ENCODE measurements at places on chromosomes 3 and 15.

GRCh38 chr3:128081846-128082245, 29.6 kb downstream of the SEC61A1 start:
- no peak for DNase-seq

GRCh38 chr15:50800715-50801114, 35.2 kb upstream of the SPPL2A start:
- no peak for DNase-seq

DNA sequence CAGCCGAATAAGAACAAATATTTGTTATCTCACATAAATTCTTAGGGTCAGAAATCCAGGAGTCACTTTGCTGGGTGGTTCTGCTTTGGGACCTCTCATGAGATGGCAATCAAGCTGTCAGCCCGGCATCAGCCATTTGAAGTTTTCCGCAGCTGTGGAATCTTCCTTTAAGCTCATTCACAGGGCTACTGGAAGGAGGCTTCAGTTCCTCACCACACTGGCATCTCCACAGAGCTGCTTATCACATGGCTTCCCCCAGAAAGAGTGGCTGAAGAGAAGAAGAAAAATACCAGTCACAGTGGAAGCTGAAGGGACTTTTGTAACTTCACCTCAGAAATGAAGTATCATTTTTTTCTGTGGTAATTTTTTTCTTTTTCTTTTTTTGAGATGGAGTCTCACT, 267.7 kb downstream of the CHL1 start:
- no peak for DNase-seq

- no peak for DNase-seq
Observed at GRCh38 chr3:100420885-100421284, 19.5 kb downstream of the LNP1 start.

DNA sequence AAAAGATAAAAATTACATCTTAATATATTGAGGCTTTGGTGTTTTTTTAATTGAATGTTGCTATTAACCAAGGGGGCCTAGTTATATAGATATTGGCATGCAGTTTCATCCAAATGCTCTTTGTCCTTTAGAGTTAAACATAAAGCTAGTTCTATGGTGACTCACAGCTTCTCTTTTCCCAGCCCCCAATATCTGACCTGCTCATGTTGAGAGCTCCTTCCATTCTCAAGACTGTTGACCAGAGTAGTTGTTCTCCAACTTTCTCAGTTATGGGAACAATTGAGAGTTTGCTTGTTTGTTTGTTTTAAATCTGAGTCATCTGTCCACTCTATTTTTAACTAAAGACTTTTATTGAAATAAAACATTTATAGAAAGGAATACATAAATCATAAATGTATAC, 15.8 kb upstream of the RARB start:
- no peak for DNase-seq

- no peak for DNase-seq
Observed at GRCh38 chr15:93331545-93332167, 242.6 kb upstream of the RGMA start.

GRCh38 chr3:186653984-186654383, 11.8 kb upstream of the HRG start:
- DNase-seq: no peak

GRCh38 chr3:180469149-180469548, 132.8 kb upstream of the TTC14 start:
- DNase-seq: no peak

- DNase-seq: no peak
Observed at GRCh38 chr15:26628071-26628470, 144.8 kb downstream of the GABRB3 start.

DNA sequence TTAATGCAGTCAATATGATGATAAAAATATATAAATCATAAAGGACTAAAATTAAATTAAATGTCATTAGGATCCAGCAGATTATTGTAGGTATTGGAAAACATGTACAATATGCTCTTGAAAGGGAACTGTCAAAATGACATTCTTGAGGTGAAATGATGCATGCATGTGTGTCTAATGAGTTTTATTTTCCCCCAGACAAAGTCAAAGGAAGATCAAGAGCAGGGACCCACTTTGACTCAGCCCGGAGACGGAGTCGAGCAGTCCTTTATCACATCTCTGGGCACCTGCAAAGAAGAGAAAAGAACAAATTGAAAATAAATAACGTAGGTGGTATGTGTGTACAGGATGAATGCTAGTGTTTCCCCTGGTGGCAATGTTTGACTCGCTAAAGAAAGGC, 194.1 kb downstream of the KCNH8 start:
- DNase-seq: no peak

GRCh38 chr3:177567833-177568232, 370.6 kb upstream of the TBL1XR1 start:
- DNase-seq: no peak

GRCh38 chr3:48459331-48459730, 12.8 kb downstream of the ATRIP start:
- no peak for DNase-seq

GRCh38 chr3:132241776-132242514, 75.3 kb upstream of the ACP3 start:
- DNase-seq: no peak

DNA sequence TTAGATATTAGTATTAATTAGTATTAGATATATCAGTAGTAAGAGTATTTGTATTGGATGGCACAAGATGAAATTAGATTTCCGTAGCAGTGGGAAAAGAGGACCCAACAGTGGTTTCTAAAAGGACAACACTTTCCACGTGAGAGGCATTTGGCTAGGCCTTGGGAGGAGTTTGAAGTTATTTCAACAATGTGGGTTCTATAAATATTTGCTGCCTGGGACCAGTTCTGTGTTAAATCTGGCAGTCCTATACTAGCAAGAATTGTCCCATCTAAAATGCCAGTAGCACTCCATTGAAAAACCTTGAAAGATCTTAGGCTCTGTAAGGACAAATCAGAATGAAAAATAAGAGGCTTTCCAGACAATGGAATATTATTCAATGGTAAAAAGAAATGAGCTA, 347.1 kb upstream of the DNAJC19 start:
- no peak for DNase-seq

- DNase-seq: no peak
Observed at GRCh38 chr3:184567946-184568559, 6.5 kb downstream of the EPHB3 start.
